Right lung (tissue), 10 donors: ENCODE measurements at places on chromosomes 13 and 19. TPM values are rescaled to one million over a fixed set of nuclear protein-coding genes. Genes with fewer than 3 reads are reported as not detected.

- DNase-seq = no peak
These were observed 3.1 kb downstream of the KLK14 start for GRCh38 chr19:51079481-51080110.

DNA sequence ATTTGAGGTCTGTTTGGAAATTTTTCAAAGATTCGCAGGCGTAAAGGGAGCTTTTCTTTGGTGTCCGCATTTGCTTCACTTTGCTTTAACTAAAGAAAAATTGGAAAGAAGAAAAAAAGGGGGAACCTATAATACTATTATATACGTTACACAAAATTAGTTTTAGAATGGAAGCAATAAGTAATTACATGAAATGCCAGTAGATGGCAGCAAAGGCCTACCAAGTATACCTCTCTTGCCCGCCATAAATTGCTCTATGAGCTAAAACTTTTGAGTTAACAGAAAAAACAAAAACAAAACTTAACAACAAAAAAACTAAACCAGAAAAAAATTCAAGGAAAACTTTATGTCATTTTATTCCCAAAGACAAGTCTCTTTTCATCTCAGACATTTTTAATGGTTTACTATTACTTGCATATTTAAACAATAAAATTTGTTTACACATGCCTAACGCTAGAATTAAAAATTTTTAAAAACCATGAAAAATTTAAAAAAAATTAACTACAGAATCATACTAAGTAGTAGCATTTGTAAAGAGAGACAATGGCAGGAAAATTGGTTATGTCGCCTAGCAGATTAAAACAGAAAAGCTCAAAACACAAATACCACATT, 271.4 kb downstream of the NALCN start:
- peak; percentile 24 for DNase-seq

DNA sequence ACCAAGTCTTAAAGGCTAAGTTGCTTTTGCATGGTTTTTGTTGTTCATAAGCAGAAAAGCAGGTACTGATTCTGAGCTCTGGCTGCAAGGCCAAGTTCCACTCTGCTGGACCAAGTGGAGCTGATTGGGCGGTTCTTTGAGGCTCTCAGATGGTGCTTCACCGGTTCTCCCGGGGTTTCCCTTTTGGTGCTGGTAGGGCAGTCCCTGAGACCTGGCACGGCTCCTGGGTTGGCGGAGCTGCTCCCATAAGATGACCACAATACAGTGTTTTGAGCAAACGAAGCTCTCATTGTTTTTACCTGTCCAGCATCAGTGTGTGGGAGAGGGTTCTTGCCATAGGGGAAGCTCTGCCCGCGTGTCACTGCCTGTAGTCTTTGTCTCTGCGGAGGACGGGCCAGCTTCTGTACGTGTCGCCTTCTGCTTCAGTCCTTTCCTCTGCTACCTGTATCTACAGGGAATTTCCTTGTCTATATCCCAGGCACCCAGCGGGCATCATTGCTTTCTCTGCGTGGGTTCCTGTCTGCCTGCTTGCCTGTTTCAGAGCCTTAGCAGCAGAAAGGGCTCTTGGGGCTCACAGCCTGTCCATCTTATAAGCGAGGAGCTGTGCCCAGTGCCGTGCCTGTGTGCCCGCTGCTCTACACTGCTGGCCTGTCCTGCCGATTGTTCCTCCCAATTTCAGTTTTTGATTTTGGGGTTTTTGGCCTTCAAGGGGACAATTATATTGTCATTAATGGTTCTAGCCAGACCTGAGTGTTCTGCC, 2.3 kb downstream of the U2AF2 start:
- DNase-seq = no peak

- no peak for DNase-seq
These were observed 694.4 kb upstream of the SLITRK5 start for GRCh38 chr13:86976521-86977324.

- no peak for DNase-seq
These were observed 24.9 kb downstream of the SIGLEC7 start for GRCh38 chr19:51166846-51167490.

- no peak for DNase-seq
These were observed 1.1 kb downstream of the ZSCAN18 start for GRCh38 chr19:58096884-58097283.

DNA sequence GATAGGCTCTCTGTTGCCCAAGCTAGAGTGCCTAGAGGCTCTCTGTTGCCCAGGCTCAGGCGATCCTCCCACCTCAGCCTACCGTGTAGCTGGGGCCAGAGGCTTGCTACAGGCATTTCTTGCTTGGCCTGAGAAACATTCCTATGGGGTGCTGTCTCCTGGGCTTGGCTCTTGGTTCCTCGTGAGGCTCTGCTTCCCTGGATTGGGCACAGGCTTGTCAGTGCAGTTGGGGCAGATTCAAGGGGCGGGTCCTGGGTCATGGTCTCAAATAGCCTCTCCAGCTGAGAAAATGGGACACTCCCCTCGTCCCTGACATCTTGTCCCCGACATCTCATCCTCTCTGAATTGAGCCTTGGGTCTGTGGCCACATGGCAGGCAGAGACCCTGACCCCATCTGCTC, 4.9 kb downstream of the TSSK6 start:
- DNase-seq = no peak

GRCh38 chr13:24353736-24354135, 44.4 kb downstream of the C1QTNF9 start:
- DNase-seq = no peak

GRCh38 chr13:98622931-98623331, 46.0 kb upstream of the STK24 start:
- DNase-seq = no peak

GRCh38 chr19:3668331-3669081, 31.8 kb downstream of the PIP5K1C start:
- DNase-seq = no peak

GRCh38 chr13:96002322-96003131, 50.7 kb downstream of the UGGT2 start:
- DNase-seq = no peak

DNA sequence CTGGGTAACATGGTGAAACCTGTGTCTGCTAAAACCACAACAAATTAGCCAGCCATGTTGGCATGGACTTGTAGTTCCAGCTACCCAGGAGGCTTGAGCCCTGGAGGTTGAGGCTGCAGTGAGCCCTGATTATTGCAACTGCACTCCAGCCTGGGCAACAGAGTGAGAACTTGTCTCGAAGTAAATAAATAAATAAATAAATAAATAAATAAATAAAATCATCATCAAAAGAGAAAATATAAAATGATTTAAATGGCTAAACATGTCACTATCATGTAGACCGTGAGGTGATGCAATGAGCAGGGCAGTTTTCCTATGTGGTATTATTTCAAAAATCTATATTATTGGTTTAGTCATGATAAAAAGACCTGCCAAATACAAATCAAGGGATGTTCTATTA, 2074.3 kb downstream of the PCDH9 start:
- DNase-seq = no peak

- no peak for DNase-seq
These were observed 5.2 kb downstream of the INSR start for GRCh38 chr19:7288977-7289376.

- DNase-seq = no peak
These were observed 118.2 kb upstream of the ARGLU1 start for GRCh38 chr13:106686163-106686562.

DNA sequence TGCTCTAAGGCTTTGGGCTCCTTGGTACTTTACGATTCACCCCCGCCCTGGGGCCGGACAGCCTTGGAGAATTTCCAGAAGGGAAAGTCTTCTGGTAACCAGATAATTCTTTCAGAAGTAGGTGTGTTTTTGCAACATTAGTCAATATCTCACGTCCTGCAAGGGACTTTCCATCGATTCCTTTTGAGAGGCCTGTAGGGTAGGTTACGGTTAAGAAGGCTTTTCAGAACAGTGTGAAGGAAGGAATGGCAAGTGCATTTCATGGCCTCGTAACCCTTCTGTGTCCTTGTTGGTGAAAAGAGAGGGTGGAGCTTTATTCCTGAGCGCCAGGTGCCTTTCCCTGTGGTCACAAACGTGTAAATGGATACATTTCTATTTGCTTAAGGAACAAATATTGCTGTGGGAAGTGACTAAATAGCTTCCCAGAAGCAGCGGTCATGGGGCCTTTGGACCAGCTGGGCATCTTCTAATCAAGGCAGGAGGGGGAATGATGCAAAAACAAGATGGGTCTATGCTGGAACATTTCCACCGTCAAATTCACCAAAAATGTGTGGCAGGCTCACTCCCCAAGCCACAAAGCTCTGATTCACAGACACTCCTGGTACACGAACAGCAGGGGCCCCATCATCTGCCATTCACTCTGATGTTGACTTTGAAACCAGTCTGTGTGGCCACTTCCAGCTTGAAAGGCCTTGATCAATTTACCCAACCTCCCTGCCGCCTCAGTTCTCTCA, 99.2 kb downstream of the ANKRD10 start:
- DNase-seq = no peak

DNA sequence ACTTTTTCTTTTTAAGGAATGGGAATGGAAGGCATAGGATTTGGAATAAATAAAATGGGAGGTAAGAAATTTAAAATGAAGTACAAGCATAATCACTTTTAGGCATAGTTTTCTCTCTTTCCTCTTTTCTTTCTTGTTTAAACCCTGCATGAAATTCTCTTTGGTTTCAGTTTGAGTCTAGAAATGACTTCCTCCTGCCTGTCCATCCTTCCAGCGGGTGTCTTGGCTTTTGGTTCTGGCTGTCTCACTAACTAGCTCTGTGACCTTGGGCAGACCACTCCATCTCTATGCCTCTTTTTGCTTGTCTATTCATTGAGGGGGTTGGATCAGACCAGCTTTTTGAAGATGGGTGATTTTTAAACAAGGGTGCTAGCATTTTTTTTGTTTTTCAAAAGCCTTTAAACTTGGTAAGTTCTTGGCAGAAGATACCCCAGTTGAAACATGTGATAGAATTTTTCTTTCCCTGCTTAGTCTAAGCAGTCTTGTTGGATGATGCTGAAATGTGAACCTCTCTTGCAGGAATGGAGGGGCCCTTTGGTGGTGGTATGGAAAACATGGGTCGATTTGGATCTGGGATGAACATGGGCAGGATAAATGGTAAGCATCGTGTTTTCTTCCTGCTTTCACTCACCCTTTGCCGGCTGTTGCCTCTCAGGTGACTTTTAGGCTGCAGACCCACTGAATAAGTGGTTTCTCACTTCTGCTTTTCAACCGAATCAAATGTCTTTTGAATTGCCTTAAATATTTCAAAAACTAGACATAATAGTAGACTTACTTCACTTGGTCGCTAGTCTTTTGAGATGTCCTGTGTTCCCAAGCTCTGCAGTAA, 28.6 kb downstream of the PRAM1 start:
- DNase-seq = no peak

GRCh38 chr19:2356036-2356646, 3.9 kb upstream of the TMPRSS9 start:
- DNase-seq = no peak

DNA sequence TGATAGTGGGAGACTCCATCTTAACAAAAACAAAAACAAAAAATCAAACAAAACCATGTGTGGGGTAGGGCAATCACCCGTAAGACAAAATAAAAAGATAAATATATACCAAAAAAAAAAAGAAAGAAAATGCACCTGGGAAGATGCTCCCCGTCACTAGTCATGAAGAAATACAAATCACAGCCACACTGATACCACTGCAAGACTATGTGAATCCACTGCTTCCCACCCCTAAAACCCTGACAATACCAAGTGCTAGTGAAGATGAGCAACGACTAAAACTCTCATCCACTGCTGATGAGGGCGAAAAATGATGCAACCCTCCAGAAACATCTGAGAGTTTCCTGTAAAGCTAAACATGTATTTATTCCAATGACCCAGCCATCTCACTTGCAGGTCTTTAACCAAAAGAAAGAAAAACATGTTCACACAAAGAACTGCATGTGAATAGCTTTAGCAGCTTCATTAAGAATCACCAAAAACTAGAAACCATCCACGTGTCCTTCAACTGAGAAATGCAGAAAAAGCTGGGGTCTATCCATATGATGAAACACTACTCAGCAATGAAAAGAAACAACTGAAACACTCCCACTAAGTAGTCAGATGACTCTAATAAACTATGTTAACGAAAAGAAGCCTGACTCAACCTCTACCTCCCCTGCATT, 31.7 kb downstream of the BRD4 start:
- DNase-seq = no peak

GRCh38 chr19:28427376-28428083, 785.4 kb downstream of the UQCRFS1 start:
- no peak for DNase-seq

DNA sequence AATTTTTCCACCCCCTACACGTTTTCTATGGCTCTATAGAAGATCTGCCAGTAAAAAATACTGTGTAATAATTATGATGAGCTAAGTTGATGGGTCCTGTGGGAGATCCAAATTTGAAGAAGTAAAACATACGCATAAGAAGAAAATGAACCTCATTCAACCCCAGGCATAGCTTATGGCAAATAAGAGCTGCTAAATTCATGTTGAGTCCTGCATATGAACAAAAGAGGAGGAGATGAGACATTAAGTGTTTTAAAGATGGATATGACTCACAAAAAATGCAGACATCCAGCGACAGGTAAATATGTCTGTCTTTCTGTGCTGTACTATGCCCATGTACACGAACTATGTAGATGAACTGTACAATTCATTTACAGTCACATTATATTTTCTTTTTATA, 101.9 kb downstream of the LIG4 start:
- no peak for DNase-seq

DNA sequence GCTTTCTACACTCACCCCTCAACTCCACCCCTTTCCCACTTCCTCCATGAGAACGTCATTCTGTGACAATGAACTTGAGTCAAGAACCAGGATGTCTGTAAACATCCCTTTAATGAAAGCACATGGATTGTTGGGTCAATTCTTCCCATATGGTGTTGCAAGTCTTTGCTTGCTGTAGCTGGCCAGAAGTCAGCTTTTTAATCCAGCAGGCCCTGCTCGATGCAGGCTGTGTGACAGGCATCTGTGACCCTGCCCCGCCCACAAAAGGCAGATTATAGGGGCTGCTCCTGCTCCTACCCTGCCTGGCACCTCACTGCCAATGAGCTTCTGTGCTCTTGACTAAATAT, 78.0 kb downstream of the STARD13 start:
- DNase-seq = no peak

GRCh38 chr13:79522583-79522982, 41.6 kb downstream of the NDFIP2 start:
- no peak for DNase-seq

DNA sequence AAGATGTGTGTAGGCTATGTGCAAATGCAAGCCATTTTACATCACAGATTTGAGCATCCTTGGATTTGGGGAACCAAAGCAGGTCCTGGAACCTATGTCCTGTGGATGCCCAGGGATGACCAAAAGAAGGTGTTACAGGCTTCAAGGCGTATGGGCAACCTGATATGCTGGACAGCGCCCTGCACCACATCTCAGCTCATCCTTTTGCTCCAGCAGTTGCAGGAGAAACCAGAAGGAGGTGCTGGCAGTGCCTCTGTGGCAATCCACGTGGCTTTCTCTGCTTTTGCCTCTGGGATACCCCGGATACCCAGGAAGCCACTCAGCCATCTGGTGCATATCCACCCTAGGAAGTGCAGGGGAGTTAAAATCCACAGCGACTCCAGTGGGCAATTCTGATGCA, 110.3 kb upstream of the VSTM2B start:
- no peak for DNase-seq

The GPR183 gene
- polyA plus RNA-seq = 11.1 TPM

The SHISA2 gene
- polyA plus RNA-seq = 60.0 TPM

The CELF5 gene
- 1.3 TPM for polyA plus RNA-seq

The PRTN3 gene
- polyA plus RNA-seq = 3.4 TPM

The DAND5 gene
- 0.26 TPM for polyA plus RNA-seq

The SHD gene
- 0.30 TPM for polyA plus RNA-seq

The ONECUT3 gene
- polyA plus RNA-seq = 0.09 TPM

The LILRA1 gene
- polyA plus RNA-seq = 0.22 TPM

The SLC7A9 gene
- 0.93 TPM for polyA plus RNA-seq
